GM10248 (cell line): ENCODE measurements at places on chromosomes 16 and 17.

DNA sequence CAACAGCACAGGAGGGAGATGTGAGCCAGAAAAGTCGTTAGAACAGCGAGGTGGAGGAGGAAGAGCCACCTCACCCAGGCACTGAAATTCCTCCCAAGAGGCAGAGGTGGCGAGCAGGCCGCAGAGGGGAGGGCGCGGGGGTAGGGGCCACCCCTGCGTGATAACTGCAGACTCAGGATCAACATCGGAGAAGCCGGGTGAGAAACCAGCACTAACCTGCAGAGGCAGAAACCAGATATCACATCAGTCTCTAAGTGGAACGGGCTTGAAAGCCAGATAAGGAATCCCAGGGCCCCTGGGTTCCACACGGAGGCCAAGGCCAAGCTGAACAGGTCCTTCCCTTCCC, 39.4 kb upstream of the ZC3H18 start:
- DNase-seq, result no peak

DNA sequence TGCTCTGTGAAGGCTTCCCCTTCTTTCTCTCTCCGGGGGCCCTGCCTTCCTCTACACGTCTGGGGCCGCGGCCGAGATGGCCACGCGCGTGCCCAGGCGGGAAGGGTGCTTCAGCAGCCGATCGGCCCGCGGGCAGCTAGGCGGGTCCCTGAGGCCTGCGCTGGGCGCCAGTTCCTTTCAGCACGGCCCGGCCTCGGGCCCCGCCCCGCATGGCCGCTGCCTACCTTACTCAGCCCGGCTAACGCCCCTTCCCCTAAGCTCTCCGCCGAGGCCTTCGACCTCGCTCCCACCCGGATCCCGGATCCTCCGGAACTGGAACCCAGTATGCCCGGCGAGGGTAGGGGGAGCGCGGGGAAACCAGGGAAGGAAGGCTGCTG, 335 bp downstream of the TMEM11 start:
- no peak for DNase-seq

GRCh38 chr16:1070084-1070863, 2.3 kb upstream of the SSTR5 start:
- no peak for DNase-seq

GRCh38 chr17:27985736-27986399, 56.6 kb upstream of the NLK start:
- no peak for DNase-seq

DNA sequence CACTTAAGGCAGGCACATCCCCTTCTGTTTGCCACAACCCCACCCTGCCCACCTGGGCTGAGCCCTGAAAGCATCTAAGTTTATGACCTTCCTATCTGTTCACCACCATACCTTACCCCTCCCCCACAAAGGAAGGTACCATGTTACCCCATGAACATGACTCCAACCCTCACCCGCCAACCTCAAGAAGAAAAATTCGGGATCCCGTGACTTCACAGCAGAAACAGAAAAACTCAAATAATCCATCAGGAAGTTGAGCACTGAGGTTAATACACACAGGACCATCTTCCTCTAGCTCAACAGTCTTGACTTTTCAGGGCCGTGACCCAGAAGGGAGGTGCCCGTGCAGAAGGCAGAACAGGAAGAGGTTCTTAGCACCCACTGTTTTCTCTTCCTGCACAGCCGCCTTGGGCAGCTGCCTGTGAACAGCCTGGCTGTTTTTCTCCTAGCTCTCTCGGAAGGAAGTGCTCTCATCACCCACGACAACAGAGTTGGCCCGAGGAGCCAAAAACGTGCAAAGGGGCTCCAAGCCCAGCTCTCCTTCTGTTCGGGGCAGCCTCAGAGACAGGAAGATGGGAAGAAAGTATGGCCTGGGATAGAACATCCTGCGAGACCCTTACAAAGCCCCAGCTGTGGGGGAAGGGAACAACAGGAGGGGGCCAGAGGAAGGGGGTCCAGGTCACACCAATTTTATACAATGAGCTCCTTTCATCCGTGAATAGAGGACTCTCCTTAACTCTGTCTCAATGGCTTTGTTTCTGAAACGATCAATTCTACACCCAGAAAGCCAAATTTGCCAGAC, 101.1 kb downstream of the XYLT1 start:
- peak; percentile 65 for DNase-seq

GRCh38 chr17:63550817-63551639, 751 bp downstream of the DCAF7 start:
- DNase-seq, result no peak

GRCh38 chr17:79572136-79572925, 38.5 kb downstream of the RBFOX3 start:
- DNase-seq, result no peak

- no peak for DNase-seq
Observed at GRCh38 chr17:39064819-39065218, 86.6 kb downstream of the PLXDC1 start.

DNA sequence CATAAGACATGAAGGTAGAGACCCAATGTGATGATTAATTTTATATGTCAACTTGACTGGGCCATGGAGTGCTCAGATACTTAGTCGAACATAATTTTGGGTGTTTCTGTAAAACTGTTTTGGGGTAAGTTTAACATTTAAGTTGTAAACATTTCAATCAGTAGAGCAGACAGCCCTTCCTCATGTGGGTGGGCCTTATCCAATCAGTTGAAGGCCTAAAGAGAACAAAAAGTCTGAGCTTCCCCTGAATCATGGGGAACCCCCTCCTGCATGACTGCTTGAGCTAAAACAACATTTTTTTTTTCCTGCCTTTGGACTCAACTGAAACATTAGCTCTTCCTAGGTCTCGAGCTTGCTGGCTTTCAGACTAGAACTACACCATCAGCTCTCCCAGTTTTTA, 327.3 kb upstream of the SOX9 start:
- no peak for DNase-seq

GRCh38 chr16:27870116-27870798, 193.3 kb downstream of the GSG1L start:
- DNase-seq, result no peak

DNA sequence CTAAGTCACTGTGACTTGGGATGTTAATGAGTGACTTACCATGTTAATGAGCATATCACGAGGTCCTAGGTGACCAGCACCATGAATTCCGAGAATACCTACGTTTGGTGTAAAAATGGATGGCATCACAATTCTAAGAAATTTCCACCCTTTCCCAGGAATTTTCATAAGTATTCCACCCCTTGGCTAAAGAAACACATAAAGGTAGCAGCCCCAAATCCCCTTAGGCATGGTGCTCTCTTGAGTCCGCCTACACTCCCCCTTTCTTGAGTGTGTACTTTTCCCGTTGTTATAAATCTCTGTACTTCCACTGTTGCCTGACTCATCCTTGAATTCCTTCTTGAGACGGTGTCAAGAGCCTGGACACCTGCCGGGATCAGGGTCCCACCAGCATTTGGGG, 504.0 kb upstream of the RBFOX1 start:
- DNase-seq, result no peak

GRCh38 chr17:28983286-28984230, 22.3 kb downstream of the SEZ6 start:
- DNase-seq, result no peak

- no peak for DNase-seq
Observed at GRCh38 chr17:64571746-64572145, 65.0 kb downstream of the CEP95 start.

- no peak for DNase-seq
Observed at GRCh38 chr17:61408151-61409041, 8.8 kb downstream of the TBX2 start.
